ENCODE measurements at places on chromosomes 4 and X. TPM values are rescaled to one million over a fixed set of nuclear protein-coding genes. Genes with fewer than 3 reads are reported as not detected.

GRCh38 chrX:72536542-72536941 lies 36.1 kb downstream of the HDAC8 start:
- no peaks in the 10 kb centered on the region for H3K36me3 ChIP-seq
- DNase-seq, result no peak
- H3K4me3 ChIP-seq, result no peak overlapping the region
- no peaks in the 10 kb centered on the region for H3K4me1 ChIP-seq

DNA sequence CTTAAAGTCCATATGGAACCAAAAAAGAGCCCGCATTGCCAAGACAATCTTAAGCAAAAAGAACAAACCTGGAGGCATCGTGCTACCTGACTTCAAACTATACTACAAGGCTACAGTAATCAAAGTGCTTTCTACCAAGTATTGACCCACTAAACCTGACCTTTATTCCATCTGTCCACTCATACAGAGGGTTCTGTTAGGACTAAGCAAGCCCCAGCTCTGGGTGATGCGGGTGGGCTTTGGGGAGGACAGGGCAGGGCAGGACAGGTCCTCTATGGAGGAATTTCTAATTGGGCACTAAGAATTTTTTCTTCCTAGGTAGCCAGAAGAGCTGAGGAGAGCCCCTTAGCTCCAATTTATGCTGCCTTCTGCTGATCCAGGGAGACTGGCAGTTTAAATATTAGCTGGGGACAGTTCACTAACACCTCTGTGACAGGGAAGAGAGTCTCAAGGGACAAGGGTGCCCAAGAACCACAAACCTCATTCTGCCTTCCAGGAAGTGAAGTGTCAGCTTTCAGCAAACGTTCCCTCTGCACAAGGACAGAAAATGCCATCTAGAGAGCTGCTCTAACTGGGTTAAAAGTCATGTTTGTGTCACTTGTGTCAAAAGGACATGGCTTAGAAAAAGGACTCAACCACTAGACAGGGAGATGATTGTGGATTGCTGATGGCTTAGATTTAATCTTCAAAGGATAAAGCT lies 143.2 kb downstream of the KIT start:
- H3K4me3 ChIP-seq, result no peak overlapping the region
- no peaks in the 10 kb centered on the region for H3K4me1 ChIP-seq
- H3K36me3 ChIP-seq, result no peaks in the 10 kb centered on the region
- DNase-seq, result no peak
- H3K27me3 ChIP-seq, result no peaks in the 10 kb centered on the region
- H3K27ac ChIP-seq, result no peak overlapping the region

DNA sequence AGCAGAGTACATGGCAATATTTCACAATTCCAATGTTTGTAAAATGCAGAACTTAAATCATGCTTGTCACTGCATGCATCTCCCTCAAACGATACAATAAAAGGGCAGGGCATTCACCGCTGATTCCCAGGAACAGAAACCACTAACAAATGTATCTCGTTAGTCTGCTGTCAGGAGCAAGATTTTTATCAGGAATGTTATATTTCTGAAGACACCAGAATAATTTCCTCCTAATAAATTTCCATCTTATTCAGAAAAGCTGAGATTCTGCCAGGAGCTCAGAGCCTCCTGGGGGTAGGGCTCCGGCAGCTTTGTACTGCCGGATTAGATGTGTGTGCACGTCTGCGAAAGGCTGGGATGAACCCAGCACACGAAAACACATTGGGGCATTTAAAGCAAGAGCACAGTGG lies 54.0 kb upstream of the LDB2 start:
- DNase-seq, result no peak
- H3K4me3 ChIP-seq, result no peak overlapping the region
- no peaks in the 10 kb centered on the region for H3K4me1 ChIP-seq
- H3K27me3 ChIP-seq, result no peaks in the 10 kb centered on the region

DNA sequence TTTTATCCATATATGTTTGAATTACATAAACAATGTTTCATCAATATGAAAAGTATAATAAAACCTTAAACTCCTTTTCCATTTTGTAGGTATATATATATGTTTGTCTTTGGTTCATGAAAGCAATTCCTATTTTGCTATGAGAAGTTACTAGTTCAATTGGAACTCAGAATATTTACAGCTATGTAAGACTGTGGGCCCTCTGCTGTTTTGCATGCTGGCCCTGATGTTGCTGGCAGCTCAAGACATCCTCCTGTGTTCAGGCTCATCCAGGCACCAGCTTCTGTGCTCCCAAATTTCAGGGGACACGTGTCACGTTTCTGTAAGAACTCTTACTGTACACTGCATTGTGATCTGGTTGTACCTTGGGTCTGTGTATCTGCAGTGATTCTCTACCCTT lies 38.7 kb upstream of the OTUD4 start:
- no peaks in the 10 kb centered on the region for H3K4me1 ChIP-seq
- no peak for DNase-seq

GRCh38 chrX:34656467-34656841 lies 631 bp downstream of the TMEM47 start:
- H3K27ac ChIP-seq, result peak overlapping the region; percentile 82
- peak overlapping the region; percentile 44 for H3K4me3 ChIP-seq
- no peaks in the 10 kb centered on the region for H3K27me3 ChIP-seq
- H3K36me3 ChIP-seq, result no peaks in the 10 kb centered on the region
- H3K4me1 ChIP-seq, result no peaks in the 10 kb centered on the region

DNA sequence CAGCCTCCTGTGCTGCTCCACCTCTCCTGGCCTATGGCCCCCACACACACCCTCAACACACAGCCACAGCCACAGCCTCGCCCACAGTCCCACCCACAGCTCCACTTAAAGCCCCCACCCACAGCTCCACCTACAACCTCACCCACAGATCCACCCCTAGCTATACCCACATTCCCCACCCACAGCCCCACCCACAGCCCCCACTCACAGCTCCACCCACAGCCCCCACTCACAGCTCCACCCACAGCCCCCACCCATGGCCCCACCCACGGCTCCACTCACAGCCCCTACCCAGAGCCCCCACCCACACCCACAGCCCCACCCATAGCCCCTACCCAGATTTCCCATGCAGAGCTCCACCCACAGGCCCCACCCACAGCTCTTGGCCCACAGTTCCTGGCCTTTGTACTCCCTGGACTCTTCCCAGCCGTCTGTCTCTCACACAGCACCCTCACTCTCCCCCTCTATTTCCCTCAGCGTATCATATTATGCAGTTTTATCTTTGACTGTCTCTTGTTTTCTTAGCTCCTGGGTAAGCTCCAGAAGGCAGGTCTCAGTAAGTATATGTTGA lies 322.5 kb downstream of the EVC2 start:
- H3K27me3 ChIP-seq, result no peaks in the 10 kb centered on the region
- DNase-seq, result no peak
- H3K4me3 ChIP-seq, result no peak overlapping the region

Gene KIT
- total RNA-seq, result 9.2 TPM

GRCh38 chrX:15056044-15056443 lies 182.8 kb downstream of the MOSPD2 start:
- H3K4me1 ChIP-seq, result no peaks in the 10 kb centered on the region
- no peak for DNase-seq
- H3K4me3 ChIP-seq, result no peak overlapping the region
- no peaks in the 10 kb centered on the region for H3K36me3 ChIP-seq
- H3K27ac ChIP-seq, result no peak overlapping the region

DNA sequence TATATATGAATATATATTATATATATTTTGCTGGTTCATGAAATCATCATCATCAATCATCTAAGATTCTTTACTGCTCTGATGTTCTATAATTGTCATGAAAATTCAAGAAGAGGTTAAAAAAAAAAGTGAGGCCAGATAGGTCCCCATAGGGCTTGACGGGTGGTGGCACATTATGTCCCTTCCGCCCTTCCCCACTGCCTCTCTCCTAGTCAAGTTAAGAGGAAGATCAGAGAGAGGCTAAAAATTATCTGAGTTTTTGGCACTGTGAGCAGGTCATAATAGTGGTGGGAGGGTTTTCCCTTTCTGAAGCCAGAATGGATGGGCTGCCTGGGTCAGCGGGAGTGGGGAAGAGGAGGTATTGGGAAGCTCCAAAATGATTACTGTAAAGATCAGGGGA lies 5.4 kb downstream of the SYNPO2 start:
- H3K4me1 ChIP-seq, result no peaks in the 10 kb centered on the region
- no peaks in the 10 kb centered on the region for H3K27me3 ChIP-seq
- peak overlapping the region; percentile 41 for H3K27ac ChIP-seq
- DNase-seq, result no peak
- no peaks in the 10 kb centered on the region for H3K36me3 ChIP-seq

All from tibial nerve (tissue), 4 donors.